Tibial nerve (tissue), 4 donors: ENCODE measurements at places on chromosomes 7 and 10. TPM values are rescaled to one million over a fixed set of nuclear protein-coding genes. Genes with fewer than 3 reads are reported as not detected.

GRCh38 chr10:50936335-50936734 is 50.9 kb upstream of the A1CF start:
- DNase-seq, result no peak

DNA sequence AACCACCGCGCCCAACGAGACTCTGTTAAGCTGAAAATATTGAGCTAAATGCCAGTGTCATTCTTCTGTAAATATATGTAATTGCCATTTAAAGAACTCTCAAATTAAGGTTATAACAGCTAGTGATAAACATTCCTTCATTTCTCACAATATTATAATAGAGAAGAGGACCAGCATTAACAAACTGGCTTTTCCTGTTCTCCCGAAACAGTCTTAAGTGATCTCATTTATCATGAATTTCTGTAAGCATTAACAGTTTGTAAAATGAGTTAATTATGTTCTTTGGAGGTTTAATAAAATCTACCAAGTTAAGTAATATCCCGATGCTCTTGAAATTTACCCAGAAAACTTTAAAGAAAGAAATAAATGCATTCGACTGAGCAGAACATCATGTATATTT is 352.8 kb downstream of the KCNMA1 start:
- no peak for DNase-seq

DNA sequence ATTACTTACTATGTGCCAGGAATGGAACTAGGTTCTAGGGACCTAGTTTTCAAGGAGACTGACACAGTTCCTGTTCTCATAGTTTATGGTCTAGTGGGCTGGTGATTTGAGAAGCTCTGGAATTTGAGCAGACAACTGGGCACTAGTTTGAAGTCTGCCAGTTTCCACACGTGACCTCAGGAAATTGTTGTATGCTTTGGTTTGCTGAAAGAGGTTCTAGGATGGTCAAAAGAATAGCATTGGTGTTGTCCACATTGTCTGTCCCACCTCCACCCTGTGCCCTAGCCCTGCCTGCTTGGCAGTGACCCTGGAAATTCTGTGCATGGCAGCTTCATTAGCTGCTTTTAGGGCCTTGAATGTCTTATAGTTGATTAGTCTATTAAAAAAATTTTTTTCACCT is 28.7 kb downstream of the GBF1 start:
- no peak for DNase-seq

Gene ZNF853
- total RNA-seq, result 12.2 TPM

Gene GAD2
- total RNA-seq, result not detected
